ENCODE measurements at places on chromosomes 1 and 21.

DNA sequence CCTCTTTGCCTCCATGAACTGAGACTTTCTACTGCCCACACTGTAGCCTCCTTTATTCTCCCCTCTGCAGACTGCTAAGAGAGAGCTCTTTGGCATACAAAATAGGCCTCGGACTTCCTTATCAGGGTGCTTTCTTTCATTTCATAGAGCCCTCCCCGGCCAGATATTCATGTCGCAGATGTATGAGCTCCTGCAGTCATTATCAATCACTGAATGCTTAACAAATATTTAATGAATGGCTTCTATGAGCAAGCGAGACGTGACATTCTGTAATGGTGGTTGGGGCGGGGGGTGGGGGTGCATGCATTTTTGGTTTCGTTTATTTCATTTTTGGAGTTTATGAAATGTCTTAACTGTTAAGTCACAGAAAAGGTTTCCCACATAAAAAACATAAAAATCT, 344.8 kb upstream of the KAZN start:
- DNase-seq, result no peak

DNA sequence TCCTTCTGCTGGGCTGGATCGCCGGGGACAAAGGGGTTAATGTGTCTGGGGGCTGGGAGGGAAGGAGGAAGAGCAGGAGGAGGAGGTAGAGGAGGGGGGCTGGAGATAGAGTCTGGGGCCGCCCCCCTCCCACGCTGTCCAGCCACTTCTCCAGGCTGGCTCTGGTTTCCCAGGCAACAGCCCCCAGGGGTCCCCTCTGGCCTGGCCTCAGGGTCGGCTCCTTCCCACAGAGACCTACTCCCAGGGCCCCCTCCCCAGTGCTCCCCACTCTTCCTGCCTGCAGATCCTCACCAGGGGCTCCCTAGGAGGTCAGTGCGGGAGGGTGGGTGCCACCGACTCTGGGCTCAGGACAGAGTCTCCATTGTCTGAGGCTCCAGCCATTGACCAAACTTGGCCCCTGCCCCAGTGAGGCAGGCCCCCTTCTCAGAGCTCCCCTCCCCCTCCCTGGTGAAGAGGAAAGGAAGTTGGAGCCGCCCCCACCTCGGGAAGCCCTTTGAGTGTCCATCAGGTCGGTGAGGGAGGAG, 34.1 kb downstream of the ARHGEF10L start:
- DNase-seq, result no peak

DNA sequence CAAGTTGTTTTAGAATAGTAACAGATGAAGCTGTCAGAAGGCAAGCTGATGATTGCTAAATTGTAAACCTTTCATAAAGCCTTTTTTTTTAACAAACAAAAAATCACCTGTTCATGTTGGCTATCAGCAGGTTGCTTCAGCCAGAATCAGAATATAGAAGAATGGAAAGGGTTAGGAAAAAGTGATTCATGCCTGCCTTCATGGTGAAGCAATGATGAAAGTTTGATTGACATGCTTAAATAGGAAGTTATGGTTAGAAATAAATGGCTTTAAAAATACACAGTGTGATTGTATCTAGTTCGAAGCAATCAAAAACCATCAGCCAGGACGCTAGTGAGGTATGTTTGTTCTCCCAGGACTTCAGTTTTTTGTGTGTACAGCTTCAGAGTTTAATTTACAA, 37.9 kb downstream of the GABPA start:
- DNase-seq, result peak; percentile 77

- no peak for DNase-seq
Measured at GRCh38 chr1:89608319-89608983, 24.5 kb upstream of the LRRC8C start.

DNA sequence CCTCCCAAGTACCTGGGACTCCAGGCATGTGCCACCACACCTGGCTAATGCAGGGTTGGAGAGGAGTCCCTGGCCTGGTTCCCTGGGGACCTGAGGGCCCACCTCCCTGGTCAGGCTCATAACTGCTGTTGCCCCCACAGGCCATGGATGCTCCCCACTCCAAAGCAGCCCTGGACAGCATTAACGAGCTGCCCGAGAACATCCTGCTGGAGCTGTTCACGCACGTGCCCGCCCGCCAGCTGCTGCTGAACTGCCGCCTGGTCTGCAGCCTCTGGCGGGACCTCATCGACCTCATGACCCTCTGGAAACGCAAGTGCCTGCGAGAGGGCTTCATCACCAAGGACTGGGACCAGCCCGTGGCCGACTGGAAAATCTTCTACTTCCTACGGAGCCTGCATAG, 4.5 kb downstream of the FBXO6 start:
- no peak for DNase-seq

DNA sequence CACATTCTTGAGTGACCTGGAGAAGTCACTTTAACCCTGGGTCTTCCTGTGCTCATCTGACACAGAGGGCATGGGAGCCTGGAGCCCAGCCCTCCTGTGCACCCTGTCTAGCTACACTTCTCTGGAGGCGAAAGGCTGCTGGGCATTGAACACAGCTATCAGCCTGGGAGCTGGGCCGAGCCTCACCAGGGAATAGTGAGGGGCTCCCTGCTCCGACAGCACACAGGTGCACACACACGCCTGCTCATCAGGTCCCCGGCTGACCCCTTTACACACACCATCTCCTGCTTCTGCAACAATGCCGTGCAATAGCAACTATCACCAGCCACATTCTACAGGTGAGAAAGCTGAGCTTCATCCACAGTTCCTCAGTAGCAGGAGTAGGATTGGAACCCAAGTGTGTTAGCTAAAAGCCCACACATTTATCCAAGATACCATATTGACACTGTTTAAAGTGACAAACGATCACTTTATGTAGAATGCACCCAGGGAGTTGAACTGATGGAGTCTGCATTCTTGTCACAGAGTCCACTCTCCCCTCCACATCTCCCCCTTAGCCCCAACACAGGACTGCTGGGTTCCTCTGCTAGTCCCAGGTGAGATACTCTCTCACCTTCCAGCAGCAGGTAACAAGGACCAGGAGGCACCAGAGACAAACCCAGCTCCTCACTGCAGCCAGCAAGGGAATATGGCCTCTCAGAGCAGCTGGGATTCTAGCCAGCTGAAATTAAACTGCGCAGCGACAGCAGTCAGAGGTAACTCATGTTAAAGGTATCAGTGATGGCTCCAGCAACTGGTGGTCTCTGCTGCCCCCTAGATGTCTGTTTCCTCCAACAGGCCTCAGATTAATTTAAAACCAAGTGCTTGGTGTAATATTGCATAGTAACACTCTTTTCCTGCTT, 18.3 kb upstream of the CAPN8 start:
- peak; percentile 58 for DNase-seq

DNA sequence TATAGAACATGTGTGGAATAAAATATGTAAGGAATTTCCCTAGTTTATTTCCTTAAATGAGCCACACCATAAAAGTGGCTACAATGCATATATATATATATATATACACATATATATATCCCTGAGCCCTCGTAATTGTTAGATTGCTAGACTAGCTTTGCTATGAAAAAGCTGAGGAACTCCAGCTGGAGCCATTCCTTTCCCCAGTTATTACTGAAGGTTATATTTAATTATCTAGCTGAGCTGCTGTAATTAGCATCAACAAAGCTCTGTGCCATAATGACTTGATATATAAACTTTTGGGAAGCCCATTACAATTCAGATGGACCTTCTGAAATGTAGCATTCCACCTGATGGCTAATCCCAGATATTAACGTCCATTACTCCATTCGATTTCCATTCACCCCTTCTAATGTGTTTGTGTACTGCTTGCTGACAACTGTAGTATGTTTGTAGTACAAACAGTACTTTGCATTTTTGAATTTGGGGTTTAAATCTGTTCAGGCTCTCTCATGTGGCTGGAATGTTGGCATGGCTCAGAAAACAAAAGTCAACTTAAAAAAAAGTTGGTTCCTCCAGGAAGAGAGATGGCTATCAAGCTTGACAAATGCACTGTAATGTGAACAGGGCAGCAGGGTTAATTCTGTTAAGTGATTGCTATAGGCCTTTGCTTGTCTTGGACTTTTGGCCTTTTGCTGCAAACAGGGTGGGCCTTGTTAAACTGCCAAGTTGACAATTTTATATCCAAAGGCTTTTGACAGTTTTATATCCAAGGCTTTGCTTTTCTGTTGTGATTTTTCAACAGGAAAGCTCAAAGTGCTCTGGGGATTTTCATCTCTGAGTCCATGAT, 170.0 kb downstream of the LTN1 start:
- no peak for DNase-seq

GRCh38 chr1:2645776-2646175, 13.0 kb upstream of the MMEL1 start:
- no peak for DNase-seq

DNA sequence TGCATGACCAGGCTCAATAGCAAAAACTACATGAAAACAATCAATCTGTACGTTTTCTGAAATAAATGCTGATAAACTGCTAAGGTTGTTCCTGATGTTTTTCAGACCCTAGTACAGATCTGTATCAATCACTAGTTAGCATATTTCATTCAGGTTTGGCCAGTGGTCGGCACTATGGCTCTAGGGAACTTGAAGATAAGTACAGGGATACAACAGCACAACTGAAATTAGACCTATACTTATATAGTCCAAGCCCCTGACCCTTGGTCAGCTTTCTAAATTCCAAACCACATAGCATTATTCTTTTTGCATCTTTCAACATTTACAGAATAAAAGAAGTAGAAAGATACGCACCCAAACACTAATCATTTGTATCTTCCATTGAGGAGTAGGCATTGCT, 142.7 kb downstream of the PLPPR4 start:
- no peak for DNase-seq

DNA sequence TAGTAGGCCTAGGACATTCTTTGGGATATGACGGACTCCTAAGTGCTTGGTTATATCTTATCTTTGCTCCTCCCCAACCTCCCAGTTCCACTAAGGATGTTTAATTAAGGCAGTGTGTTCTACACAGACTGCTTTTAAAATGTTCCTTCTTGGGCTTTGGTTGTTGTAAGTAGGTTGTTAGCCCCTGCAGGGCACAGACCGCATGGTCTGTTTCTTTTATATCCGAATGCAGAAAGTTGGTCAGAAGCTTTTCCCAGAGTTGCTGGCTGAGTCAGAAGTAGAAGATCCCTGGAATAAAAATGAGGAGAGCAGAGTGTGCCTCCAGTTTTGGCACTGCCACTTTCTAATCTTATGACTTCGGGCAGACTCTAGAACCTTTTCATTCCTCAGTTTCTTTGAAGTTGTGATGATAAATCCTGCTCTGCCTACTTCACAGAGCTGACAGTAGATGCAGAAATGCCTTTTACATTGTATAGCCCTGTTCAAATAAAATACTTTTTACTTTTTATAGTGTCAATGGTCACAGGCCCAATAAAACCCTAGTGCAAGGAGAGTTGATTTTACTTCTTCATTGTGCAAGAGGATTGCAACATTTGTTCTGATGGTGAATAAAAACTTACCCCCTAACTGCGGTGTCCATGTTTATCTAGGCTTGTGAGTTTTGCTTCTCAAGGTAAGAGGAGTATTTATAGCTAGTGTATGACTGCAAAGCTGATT, 18.4 kb downstream of the FMN2 start:
- DNase-seq, result no peak

GRCh38 chr1:237583270-237583669, 307.5 kb downstream of the ZP4 start:
- DNase-seq, result no peak

DNA sequence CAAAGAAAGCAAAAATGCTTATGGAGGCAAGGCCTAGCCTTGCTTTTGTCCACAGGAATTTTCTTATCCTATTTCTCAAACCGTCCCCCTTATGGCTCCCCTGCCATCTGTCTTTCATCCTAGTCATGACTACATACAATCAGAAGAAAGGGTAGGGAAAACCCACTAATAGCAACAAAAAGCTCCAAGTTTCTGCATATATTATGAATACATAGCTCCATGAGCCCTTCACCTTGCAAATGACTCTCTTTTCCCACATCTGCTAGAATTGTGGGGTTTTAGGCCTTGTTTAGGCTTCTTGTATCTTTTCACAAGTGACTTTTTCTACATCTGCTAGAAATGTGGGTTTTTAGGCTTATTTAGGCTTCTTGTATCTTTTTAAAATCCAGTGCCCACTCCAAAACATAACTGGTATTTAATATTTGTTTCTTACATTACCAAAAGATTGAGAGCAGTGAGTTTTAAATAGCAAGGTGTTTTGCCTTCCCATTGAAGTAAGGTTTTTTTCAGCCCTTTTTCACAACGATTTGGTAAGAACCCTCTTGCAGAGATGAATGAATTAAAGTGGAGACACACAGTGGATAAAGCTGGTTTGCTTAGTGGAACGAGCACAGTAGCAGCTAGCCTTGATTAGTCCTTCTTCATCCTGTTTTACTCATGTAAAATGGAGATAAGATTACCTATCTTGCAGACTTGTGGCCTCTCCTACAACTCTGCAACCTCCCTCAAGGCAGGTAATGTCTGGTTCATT, 4.4 kb downstream of the GADD45A start:
- no peak for DNase-seq

DNA sequence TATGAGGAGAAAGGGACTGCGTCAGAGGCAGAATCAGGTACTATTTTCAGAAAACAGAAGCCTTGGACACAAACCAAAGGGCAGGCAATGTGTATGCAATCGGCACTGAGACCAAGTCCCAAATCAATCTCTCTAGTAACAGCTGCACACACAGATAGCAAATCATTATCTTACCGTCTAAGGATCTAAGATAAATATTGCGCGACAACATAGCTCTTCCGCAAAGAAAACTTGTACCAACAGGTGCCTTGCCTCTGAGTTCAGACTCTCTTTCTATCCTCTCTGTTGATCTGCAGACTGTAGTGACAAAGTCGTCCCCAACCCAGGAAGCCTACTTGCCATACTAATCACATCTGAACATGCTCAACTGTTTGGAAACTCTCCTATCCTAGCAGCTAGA, 22.6 kb upstream of the SAMD13 start:
- DNase-seq, result no peak

- no peak for DNase-seq
Measured at GRCh38 chr1:36956570-36956969, 77.7 kb downstream of the GRIK3 start.

GRCh38 chr1:173669491-173669941, at the start of gene ANKRD45:
Gene ANKRD45 (minus strand): TSS chr1:173669851. CDS start chr1:173659418, 10,433 bp downstream.
- DNase-seq, result no peak

- peak; percentile 78 for DNase-seq
Measured at GRCh38 chr1:160711602-160712311, at the start of gene CD48. Gene CD48 (minus strand): TSS chr1:160711822. CDS start chr1:160711763, 59 bp downstream.

DNA sequence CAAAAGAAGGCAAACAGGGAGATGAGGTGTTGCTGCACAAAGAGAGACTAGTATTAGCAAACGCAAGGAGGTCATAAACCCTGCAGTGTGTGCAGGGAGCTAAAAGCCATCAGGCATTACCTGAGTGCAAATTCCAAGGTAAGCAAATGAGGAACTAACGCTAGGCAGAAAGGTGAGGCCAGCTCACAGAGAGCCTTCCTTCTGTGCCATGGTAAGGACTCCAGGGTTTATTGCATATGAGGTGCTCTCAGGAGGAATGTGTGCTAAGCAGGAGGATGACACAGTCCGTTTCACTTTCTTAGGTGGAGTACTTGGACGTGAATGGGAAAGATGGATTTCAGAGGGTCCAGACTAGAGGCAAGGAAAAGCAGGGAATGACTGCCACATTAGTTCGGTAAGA, 44.6 kb upstream of the MYBPHL start:
- no peak for DNase-seq

DNA sequence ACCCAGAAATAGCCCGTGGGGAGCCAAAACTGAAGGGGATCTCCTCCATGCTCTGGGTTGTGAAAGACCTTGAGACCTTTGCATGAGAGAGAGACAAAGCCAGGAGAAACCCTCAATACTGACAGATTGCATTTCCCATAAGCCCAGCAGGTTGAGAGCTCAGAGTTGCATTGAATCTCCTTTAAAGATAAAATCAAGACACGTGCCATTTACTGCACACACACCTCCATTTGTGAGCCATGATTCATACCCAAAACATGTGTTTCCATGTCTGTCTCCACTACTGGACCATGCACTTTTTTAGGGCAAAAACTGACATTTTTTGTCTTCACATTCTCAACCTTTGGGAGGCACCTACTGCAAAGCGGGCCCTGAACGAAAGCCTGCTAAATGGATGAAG, 144.0 kb upstream of the NRIP1 start:
- DNase-seq, result no peak
